Caco-2 (cell line): ENCODE measurements at places on chromosomes 11 and 22. TPM values are rescaled to one million over a fixed set of nuclear protein-coding genes. Genes with fewer than 3 reads are reported as not detected.
A peak's percentile ranks its signal among the peaks of the same experiment; 100 is the strongest.

Gene NRGN
- total RNA-seq = 5.7 and 7.8 TPM in 2 replicates

Gene CD248
- 0.27 TPM in 1 of 2 replicates, not detected in the other for total RNA-seq

- peaks cover 8% of the 10 kb centered on the region for H3K4me1 ChIP-seq
- no peak for DNase-seq
- H3K27ac ChIP-seq = no peak overlapping the region
- H3K27me3 ChIP-seq = no peaks in the 10 kb centered on the region; the same call in 1 of the 2 replicates
Measured at GRCh38 chr11:111461460-111462235, 50.5 kb downstream of the BTG4 start.

- no peaks in the 10 kb centered on the region for H3K27me3 ChIP-seq
- H3K27ac ChIP-seq = no peak overlapping the region
- DNase-seq = no peak
Measured at GRCh38 chr11:113458189-113458588, 17.0 kb downstream of the DRD2 start.

GRCh38 chr11:46119352-46120216 lies 1.7 kb downstream of the PHF21A start:
- DNase-seq = no peak
- H3K4me3 ChIP-seq = peak overlapping the region; percentile 85
- H3K27me3 ChIP-seq = no peaks in the 10 kb centered on the region
- H3K36me3 ChIP-seq = no peaks in the 10 kb centered on the region

Gene MRGPRE
- total RNA-seq = not detected in 2 replicates

Gene OR10D3
- total RNA-seq = not detected in 2 replicates

- no peak for DNase-seq
- no peaks in the 10 kb centered on the region for H3K27me3 ChIP-seq
- H3K36me3 ChIP-seq = no peaks in the 10 kb centered on the region; the same call in 1 of the 2 replicates
- no peak overlapping the region for H3K27ac ChIP-seq
- no peak overlapping the region for H3K4me3 ChIP-seq
- 0 out of 2 replicates have a peak, but pooled peaks cover 5% of the 10 kb centered on the region for H3K4me1 ChIP-seq
Measured at GRCh38 chr11:7515447-7515886, 1.7 kb downstream of the PPFIBP2 start.

GRCh38 chr22:19720150-19720827 lies 3.0 kb upstream of the GP1BB start:
- H3K27me3 ChIP-seq = no peaks in the 10 kb centered on the region; the same call in 1 of the 2 replicates
- H3K4me1 ChIP-seq = peaks cover 4% of the 10 kb centered on the region
- no peak overlapping the region for H3K4me3 ChIP-seq
- no peaks in the 10 kb centered on the region for H3K36me3 ChIP-seq
- H3K27ac ChIP-seq = no peak overlapping the region
- no peak for DNase-seq

DNA sequence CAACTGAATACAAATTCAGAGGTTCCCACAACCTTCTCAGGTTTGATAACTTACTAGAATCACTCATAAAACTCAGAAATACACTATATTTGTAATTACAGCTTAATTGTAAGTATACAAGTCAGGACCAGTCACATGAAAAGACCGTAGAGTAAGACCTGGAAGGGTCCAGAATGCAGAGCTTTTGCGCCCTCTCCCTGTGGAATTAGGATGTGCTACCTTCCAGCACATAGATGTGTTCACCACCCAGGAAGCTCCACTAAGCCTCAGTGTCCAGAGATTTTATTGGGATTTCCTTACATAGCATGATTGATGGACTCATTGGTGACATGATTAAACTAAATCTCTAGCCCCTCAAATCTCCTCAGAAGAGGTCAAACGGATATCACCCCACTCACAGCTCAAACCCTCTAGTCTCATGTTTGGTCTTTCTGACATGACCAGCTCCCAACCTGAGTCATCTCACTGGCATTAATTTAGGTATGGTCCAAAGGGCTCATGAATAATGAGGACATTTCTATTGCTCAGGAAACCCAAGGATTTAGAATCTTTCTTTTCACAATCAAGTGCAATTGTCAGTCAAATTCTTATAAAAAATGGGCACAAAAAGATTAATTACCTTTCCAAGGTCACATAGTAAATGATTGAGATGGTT lies 77.2 kb upstream of the UBASH3B start:
- H3K27ac ChIP-seq = no peak overlapping the region
- H3K4me1 ChIP-seq = no peaks in the 10 kb centered on the region
- H3K4me3 ChIP-seq = no peak overlapping the region
- DNase-seq = no peak

Gene SCGB1D2
- not detected in 2 replicates for total RNA-seq

- no peaks in the 10 kb centered on the region for H3K4me1 ChIP-seq
- H3K27me3 ChIP-seq = no peaks in the 10 kb centered on the region
- no peak overlapping the region for H3K27ac ChIP-seq
- no peaks in the 10 kb centered on the region for H3K36me3 ChIP-seq
- no peak overlapping the region for H3K4me3 ChIP-seq
Measured at GRCh38 chr22:42847110-42847509, 10.0 kb downstream of the ARFGAP3 start.

Gene PNPLA5
- not detected in 2 replicates for total RNA-seq

- no peaks in the 10 kb centered on the region for H3K36me3 ChIP-seq
- H3K4me1 ChIP-seq = peaks cover 11% of the 10 kb centered on the region
- no peak overlapping the region for H3K4me3 ChIP-seq
- no peak for DNase-seq
Measured at GRCh38 chr11:94519478-94520084, 7.3 kb downstream of the C11orf97 start.

Gene ZFPL1
- total RNA-seq = 44.5 and 46.0 TPM in 2 replicates

GRCh38 chr22:46791201-46791731 lies 28.8 kb downstream of the TBC1D22A start:
- H3K4me3 ChIP-seq = no peak overlapping the region
- DNase-seq = no peak

Gene CCDC87
- 1.0 TPM in 2 replicates for total RNA-seq

- H3K27ac ChIP-seq = peak overlapping the region; percentile 42
- H3K4me3 ChIP-seq = no peak overlapping the region
- DNase-seq = no peak
Measured at GRCh38 chr11:1301220-1302000, 8.0 kb downstream of the TOLLIP start.

GRCh38 chr11:20601221-20601914 lies 2.0 kb downstream of the SLC6A5 start:
- H3K4me3 ChIP-seq = no peak overlapping the region
- H3K27me3 ChIP-seq = no peaks in the 10 kb centered on the region
- no peak for DNase-seq
- no peak overlapping the region for H3K27ac ChIP-seq
- H3K4me1 ChIP-seq = no peaks in the 10 kb centered on the region
